T-helper 1 cell (primary cell): ENCODE measurements at places on chromosomes 16 and 17.

DNA sequence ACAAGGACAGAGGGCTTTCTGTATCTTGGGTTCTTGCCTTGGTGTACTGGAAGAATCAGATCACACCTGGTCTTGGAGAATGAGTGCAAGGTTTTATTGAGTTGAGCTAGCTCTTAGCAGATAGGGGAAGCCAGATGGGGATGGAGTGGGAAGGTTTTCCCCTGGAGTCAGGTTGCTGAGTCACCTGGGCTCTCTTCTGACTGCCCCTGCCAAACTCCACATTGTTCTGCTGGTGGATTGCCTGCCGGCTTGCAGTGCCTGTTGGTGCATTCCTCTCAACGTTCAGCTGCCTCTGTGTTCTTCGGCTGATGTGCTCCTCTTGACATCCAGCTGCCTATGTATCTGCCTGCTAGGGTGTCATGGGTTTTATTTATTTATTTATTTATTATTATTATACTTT is 1431.1 kb downstream of the CDH8 start:
- DNase-seq = no peak

DNA sequence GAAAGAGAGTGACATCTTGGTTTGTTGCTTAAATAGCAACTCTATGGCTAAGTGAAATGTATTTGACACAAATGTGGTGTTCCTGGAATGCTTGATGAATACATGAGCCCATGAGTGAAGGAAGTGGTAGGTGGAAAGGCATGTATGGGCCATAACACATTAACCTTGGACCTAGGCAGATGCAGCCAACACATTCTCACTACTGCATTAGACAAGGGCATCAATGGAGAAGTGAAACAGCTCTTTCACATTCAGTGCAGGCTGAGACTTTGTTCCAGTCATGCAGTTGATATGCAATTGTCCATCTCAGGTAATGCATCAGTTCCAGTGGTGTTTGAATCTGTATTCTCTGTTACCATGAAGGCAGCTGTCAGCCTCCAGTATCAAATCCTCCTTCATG is 133.6 kb downstream of the HS3ST3B1 start:
- no peak for DNase-seq

- no peak for DNase-seq
Measured at GRCh38 chr17:40422990-40423633, 5.4 kb upstream of the TOP2A start.

DNA sequence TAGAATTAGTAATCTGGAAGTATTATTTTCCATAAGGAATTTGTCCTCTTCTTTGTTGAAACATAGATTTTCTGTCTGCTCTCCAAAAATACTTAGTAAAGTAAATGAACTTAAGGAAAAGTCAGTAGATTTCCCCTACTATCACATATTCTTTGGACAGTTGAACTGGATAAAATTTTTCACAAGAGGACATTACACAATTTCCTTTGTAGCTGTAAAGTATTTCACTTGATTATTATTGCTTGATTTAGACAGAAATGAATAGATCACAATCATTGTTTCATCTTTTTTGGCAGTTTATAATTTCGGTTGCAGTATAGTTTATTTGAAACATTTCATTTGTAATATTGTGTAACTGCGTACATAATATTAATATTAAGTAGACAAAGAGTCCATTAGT is 12.5 kb downstream of the CYB5B start:
- DNase-seq = no peak

GRCh38 chr17:7211491-7212273 is 8.0 kb downstream of the DLG4 start:
- no peak for DNase-seq

DNA sequence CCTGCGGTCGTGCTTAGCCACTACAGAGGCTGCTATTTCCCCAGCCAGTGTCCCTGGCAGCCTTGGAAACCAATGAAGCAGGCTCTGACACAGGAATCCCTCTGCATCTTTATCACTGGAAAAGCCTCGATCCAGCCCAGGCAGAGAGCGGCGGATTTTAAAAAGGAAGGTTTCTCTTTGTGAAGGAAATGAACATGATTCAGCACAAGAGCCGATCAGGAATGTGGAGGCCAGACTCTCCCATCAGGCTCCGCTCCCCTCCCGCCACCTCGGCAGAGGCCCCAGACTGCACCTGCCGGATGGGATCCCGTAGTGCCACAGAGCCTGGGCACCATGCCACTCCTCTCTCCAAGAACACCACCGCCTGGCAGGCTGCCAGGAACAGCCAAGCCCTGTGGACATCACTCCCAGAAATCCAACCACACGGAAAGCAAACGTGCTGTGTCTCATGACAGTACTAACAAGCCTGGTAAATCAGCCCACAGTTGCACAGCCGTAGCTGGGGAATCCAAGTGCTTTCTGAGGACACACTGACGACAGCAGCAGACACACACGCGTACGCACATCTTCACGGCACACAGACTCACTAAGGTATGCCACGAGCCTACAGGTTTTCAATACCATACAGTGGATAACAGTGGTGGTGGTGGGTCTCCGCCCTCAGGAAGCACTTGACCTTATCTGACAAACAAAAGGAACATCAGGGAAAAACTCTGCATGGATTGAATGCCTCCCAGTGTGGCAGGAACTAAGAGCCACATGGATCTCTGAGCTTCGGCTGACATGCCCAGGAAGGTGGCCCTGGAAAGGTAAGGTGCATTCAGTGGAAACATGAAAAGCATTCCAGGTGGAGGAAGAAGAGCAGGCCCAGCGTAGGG is 5.4 kb downstream of the LRRC75A start:
- no peak for DNase-seq

DNA sequence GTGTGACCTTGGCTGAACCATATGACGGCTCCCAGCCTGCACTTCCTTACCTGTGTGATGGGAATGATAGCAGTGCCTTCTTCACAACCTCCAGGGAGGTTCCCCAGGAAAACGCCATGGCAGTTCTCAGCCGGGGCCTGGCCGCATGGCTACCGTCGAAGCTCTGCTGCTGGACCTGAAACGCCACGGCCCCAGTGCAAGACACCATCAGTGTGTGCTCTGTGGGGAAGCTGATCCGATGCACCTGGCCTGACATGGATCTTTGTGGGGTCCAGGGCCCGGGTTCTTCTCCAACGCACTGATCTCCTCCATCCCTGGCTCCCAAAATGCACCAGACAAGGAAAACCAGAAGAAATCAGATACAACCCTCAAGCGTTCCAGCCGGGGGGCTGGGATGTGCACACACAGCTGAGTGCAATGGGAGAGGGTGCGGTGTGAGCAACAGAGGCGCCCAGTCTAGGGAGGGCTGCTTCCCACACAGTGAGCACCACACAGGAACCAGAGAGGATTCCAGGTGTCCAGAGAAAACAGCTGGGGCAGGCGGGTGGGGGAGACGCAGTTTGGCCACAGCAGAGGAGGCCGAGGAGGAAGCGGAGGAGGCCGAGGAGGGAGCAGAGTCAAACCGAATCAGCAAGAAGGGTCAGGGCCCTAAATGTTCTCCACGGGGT is 54.3 kb upstream of the ZNF469 start:
- no peak for DNase-seq

DNA sequence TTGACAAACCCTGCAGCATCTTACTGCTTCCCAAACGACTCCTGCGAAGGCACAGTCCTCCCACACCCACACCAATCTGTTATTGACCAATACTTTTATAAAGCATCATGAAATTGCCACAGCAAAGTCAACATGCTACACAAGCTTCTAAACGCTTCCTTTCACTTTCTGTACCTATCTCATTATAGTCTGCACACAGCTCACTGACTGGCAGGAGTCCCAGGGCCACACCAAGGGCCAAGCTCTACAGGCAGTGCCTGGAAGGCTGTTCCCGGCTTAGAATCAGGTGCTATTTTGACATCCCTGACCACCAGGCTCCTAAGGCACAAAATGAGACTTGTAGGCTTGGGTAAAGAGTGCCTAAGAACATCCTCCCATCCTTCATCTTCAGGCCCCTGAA is 39.5 kb downstream of the USP7 start:
- DNase-seq = no peak

DNA sequence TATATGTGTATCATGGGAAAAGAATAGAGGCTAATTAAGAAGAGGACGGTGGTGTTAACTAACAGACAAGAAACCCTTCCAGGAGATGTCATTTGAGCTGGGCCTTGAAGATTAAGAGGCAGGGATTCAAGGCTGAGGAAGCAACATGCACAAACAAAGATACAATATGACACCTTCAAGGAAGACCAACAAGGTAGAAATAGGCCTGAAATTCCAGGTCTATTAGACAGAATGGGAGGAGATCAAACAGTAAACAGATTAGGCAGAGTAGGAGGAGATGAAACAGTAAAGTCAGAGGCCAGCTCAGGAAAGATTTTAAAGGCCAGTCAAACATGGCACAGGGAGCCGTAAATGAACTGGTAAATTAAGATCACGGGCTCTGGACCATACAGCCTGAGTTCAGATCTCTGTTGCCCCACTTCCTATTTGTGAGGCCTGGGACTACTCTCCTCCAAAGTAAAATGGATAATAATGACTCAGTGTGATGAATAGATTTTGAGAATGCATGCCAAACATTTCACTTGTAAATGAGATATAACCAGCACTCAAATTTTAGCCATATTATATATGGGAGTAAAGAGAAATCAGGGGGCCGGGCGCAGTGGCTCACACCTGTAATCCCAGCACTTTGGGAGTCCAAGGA is 38.9 kb downstream of the USP31 start:
- no peak for DNase-seq

DNA sequence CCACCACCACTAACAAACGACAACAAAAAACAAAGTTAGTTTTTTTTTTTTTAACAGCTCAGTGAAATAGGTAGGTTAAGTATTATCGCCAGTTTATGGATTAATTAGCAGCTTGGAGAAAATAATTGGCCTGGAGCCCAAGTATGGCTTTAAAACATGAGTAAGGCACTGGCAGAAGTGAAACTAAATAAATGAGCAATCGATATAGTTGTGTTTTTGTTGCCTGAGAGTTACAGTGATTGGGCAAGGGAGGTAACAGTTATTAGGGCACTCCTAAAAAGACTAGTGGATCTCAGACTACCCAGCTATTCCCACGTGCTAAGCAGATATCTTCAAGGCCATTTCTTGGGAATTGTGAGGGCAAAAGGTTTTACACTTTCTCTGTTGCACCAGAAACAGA is 2.4 kb downstream of the MLKL start:
- DNase-seq = no peak

DNA sequence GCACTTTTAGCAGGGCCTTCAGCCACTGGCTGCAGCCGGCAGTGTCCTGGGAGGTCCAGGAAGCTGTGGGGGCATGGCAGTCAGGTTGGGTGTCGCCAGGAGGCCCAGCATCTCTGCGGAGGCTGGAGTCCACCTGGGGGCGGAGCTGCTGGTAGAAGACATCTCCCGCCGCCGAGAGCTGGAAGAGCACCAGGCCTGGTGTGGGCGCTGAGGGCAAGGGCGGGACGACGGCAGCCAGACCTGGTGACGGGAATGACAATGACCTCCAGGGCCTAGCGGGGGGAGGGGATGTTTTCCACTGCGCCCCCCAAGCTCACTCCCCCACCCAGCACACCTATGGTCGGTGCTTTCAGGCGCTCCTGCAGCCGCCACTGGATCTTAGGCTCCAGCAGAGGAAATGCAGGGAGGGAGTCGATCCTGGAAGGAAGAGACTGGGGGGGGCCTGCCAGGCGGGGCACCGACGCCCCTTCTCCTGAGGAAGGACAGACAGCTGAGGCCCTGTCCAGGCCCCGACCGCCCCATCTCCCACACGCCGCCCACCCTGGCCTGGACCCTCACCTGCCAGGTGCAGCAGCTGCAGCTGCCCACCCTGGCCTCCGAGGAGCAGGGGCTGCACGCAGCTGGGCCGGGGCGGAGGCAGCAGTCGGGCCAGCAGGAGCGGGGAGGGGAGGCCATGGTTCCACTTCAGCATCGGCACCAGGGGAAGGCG is 7.1 kb downstream of the TAF1C start:
- DNase-seq = no peak

DNA sequence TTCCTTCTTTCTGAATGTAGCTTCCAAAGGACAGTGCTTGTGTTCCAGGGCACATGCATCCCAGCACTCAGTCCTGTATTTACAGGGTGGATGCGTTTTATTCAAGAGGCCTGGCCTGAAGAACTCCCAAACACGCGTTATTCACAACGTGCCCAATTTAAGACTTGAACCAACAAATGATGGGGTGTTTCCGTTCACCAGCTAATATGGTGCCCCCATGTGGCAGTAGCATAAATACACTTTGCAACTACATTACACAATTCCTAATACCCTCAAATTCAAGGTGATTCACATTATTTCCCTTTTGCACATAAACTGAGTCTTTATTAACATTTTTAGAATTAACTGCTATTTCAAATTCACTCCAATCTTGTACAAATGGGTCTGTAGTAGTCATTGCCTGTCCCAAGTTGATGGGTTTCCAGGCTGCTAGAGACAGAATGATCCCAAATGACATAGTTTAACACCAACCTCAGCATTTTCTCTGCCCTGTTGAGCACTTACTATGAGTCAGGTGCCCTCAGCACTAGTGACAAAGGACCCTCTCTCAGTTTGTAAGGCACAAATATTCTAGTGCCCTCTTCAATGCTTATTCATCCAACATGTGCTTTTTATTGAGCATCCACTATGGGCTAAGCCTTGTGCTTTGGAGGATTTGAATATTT is 26.9 kb downstream of the HSD17B2 start:
- DNase-seq = no peak

GRCh38 chr16:54974367-54974766 is 43.7 kb downstream of the IRX5 start:
- DNase-seq = no peak

DNA sequence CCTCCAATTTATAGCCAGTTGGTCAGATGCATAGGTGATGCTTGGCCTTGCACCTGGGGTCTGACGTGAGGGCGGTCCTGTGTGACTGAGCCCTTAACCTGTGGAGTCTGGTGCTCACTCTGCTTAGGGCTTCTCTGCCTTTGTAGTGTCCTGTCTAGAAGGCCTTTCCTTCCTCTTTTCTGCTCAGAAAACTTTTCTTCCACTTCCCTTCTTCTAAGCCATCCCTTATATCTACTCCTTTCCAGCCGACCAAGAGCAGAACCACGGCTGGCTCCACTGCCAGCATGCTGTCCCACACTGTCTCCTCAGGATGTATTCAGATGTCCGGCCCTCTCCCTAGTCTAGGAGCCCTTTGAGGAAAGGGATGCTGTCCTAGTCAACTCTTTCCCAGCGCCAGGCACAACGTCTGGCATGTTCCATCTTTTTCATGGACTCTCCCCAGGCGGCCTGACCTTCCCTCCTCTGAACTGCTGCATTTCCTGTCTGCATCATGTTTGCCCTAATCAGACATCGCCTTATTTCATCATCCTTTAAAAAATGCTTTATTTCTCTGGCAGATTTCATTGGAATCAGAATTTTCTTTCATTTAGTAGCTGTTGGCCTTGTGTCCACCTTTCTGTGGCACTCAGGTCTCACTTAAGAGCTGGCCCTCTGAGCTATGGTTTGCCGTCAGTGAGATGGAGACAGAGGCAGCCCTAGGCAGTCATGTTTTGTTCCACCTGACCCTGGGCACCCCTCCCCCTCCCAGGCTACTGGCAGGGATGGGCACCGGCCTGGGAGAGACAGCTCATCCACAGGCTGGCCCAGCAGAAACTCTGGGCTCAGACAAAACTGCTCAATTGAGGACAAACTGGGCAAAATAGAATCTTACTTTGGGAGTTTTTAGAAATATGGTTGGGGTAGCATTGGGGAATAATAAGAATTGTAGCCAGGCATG is 15.5 kb upstream of the BRCA1 start:
- no peak for DNase-seq
